ENCODE measurements at places on chromosomes 12 and 14. TPM values are rescaled to one million over a fixed set of nuclear protein-coding genes. Genes with fewer than 3 reads are reported as not detected.

DNA sequence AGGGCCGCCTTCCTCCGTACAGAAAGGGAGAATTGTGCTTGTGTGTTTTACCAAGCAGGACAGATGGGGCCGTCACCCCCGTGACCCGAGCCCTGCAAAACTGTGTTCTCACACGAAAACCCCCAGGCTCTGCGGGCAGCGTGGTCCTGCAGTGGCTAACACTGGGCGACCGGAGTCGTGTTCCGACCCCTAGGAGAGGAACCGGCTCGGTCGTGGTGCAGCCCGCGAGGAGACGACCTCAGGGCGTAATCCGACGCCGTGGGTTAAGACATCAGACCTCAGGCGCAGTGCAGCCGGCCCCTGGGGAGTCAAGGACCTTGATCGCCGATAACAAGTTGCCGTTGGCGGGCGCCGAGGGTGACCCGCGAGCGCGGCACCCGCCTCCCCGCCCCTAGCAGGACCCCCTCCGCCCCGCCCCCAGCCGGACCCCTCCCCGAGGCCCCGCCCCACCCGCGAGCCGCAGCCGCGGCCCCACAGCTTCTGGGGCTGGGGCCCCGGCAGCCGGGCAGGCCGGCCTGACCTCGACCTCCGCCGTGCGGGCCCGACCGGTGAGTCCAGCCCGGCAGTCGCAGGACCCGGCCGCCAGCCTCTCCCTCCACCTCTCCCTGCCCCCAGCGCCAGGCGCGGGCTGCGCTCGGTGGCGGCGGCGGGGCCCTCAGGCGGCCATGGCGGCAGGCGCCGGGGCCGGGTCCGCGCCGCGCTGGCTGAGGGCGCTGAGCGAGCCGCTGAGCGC, at the start of gene CHPT1:
CHPT1 (plus strand) TSS at position 444 of the 733 bp plus-strand sequence; CDS start at position 666, 222 bp downstream.
- peak; percentile 75 for ATAC-seq

GRCh38 chr12:54126696-54127537, 61.9 kb downstream of the SMUG1 start:
- ATAC-seq, result peak; percentile 56

The CISTR gene
- total RNA-seq, result not detected

The FOXN4 gene
- total RNA-seq, result 0.44 TPM

- ATAC-seq, result peak; percentile 21
Measured at GRCh38 chr14:95156161-95157047, 925 bp downstream of the DICER1 start.

DNA sequence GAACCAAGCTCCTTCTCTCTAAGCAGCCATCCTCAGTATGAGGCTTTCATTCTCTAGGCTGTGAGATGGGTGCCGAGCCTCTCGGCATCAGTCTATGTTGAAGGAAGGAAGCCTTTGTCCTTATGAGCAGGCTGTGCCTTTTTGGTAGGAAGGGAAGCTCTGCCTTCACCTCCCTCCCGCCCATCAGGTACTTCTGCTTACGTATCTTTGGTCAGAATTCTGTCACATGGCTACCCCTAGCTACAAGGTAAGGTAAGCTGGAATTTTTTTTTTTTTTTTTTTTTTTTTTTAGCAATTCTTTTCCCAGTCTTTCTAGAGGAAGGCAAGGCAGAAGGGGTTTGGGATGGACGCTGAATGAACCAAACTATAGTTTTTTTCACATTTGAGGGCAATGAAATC, 16.9 kb downstream of the BATF start:
- ATAC-seq, result no peak

- ATAC-seq, result peak; percentile 71
Measured at GRCh38 chr14:73223049-73223448, 14.3 kb upstream of the PAPLN start.

GRCh38 chr14:31660191-31660590, 99.0 kb downstream of the NUBPL start:
- ATAC-seq, result no peak

DNA sequence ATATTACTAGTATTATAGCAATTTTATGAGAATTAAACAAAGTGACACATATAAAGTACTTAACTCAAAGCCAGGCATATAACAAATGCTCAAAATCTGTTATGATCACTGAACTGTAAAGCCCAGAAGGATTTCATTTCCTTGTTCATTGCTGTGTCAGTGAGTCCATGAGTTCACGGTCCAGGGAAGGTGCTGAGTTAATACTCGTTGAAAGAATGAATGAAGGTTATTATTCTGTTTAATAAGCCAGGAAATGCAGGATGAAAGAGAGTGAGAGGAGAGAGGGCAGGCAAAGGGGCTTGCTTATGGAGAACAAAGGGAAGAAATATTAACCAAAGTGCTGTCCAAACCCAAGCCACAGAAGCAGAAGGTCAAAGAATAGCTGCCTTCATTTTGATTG, 40.2 kb upstream of the NT5DC3 start:
- no peak for ATAC-seq

DNA sequence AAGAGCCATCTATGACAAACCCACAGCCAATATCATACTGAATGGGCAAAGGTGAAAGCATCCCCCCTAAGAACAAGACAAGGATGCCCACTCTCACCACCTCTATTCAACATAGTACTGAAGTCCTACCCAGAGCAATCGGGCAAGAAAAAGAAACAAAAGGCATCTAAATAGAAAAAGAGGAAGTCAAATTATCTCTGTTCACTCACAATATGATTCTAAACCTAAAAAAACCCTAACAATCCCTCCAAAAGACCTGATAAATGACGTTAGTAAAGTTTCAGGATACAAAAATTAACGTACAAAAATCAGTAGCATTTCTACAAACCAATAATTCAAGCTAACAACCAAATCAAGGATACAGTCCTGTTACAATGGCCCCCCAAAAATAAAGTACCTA, 26.9 kb downstream of the MDM1 start:
- ATAC-seq, result no peak

The KLRC1 gene
- not detected for total RNA-seq

The CIDEB gene
- not detected for total RNA-seq

- ATAC-seq, result peak; percentile 74
Measured at GRCh38 chr14:25622763-25623162, 572.8 kb upstream of the STXBP6 start.

The ARHGEF25 gene
- 19.3 TPM for total RNA-seq

The GRIP1 gene
- total RNA-seq, result 62.8 TPM

GRCh38 chr14:67068251-67068650, 121.0 kb upstream of the GARIN2 start:
- ATAC-seq, result no peak

DNA sequence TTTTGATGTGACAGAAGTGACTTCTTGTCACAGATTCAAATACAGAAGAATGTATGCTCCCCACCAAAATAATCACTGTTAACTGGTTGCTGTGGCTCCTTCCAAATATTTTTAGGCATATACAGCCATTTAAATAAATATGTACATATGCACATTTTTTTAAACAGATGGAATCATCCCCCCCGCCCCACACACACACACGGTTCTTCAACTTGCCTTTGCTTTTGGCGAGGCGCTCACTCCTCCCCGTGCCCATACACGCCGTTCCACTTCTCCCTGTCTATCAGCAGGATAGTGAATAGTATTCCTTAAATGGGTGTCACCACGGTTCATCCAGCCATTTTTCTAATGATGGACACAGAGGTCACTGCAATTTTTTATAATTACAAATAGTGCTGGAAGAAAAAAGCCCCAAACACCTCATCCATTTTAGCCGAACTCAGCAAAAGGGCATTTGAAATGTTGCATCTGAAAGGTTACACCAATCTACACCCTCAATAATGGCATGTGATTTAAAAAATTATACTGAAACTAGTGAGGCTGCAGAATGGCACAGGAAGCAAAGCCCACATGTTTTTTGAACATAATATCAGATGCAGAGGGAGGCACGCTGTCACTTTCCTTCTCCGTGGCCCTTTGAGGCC, 39.2 kb upstream of the MEG3 start:
- no peak for ATAC-seq

DNA sequence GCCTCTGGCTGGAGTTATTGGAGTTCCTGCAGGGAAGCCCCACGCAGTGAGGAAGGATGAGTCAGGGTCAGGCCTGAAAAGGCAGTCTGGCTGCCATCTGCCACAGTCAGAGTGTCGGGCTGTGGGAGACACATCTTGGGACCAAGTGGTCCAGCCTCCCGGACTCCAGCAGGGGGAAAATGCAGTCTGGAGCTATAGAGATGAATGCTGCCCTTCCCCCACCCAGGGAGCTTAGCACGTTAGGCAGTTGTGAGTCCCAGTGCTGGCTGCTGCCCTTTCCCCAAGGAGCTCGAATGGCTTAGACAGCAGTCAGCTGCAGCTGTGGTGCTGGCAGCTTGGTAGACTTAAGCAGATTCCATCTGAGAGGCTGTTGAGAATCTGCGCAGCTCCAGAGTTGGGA, 8.2 kb upstream of the NTS start:
- ATAC-seq, result no peak

DNA sequence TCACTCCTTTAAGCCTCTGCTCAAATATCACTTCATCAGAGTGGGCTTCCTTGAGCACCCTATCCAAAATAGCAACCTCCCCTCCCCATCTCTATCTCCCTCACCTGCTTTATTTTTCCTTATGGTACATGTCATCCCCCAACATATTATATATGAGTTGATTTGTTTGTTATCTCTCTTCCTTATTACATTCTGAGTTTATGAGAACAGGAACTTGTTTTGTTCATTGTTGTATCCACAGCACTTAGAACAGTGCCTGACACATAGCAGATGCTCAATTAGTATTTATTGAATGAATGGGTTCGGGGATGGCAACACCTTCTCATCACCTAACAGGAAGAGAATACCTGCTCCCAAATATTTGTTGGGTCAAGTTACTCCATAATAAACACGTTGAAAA, 24.6 kb upstream of the SMOC1 start:
- ATAC-seq, result no peak

- no peak for ATAC-seq
Measured at GRCh38 chr14:52154992-52155650, 86.3 kb upstream of the NID2 start.

DNA sequence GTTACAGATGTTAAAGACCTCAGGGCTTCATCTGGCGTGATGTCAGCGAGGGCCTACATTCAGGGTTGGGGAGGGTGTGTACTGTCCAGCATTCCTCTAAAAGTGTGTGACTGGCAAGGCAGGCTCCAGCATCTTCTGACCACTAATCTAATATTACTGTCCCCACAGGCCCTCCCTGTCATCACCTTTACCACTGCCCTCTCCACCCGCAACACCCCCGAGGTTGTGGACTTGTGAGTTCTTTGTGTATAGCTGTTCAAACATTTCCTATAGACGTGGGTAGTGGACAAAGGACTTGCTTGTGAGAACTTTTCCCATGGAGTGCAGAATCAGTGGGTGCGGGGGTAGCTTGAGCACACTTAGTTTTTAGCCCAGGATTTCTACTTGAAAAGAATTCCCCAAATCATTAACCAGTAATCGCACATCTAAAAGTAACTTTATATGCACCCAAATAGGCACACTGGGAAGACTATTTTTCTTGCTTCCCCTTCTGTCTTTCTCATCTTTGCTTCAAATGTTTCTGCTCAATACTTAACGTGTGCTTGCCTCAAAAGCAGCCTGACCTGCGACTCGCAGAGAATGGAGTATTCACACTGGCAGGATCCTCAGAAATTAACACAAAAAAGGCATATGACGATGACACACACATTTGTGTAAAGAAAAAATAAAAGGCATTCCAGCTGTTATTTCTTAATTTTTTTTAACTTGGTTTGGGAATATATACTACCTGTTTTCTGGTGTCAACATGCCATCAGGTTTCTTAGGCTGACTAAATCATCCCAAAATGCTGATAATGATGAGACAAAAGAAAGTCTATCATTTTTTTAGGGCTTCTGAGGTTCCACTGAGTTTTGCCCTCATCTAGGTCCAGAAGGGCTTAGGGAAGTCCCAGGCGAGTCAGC, 158.4 kb upstream of the HIF1A start:
- ATAC-seq, result no peak

The ZNF891 gene
- total RNA-seq, result 2.8 TPM

DNA sequence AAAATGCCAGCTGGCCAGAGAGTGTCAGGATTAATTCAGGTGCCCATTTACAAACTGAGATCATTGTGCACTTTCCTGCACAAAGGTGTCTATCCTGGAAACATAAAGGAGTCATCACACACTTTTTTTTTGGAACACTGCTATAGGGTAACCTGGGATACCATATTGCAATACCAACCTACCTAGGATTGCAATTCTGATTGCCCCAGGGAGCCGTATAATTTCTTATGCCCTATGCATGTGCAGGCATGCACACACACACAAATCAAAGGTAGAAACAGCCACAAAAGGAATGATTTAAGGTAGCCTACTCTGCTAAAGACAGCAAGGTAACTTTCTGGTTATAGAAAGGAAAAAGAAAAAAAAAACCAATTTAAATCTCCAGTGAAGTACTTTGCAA, 285.3 kb upstream of the KITLG start:
- no peak for ATAC-seq

The ADAM21 gene
- 1.1 TPM for total RNA-seq

The BDKRB1 gene
- total RNA-seq, result 4.7 TPM

DNA sequence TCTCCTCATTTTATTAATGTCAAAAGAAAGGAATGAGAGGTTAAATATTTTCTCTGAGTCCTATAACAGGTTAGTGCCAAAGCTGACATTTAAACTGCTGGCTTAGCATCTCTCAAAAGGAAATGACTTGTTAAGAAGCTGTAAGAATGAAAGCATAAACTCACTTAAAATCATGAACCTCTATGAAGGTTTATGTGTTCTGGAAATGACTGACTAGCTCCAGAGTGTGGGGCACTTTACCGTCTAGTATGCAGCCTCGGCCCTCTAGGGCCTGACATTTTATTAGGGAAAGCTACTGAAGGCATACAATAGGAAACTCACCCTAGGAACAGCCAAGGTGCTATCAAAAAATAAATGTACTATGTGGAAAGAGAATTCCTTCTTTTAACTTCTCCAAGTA, 35.1 kb downstream of the SPX start:
- no peak for ATAC-seq

DNA sequence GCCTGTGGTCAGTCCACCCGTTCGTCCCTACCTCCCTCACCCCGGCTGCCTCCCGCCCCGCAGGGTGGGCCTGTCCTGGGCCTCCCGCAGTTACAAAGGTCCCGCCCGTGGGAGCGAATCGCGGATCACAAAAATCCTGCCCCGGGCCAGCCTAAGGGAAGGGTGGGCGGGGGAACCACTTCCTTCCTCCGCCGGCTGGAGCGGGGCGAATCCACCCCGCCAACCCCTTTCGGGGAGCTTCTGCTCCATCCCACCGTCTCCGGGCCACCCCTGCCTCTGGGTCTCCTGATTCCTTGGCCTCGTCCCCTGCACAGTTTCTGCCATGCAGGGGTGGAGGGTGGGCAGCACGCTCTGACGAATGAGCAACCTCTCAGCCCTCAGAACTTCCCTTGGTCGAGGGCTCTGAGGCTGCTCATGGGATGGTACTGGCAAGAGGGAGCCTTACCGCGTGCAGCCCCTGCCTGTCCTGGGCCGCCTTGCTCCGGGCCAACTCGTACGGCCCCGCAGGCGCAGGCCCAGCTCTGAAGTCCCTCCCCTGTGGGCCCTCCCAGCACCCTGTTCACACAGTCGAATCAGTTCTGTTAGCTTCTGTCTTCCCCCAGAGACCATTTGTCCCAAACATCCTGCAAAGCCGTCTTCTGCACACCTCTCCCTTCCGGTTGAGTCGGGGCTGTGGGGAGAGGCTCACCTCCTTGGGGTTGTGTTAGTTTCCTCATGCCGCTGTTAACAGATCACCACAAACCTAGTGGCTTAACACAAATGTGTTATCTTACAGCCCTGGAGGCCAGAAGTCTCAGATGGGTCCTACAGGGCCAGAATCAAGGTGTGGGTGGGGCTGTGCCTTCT, 589 bp upstream of the HVCN1 start:
- peak; percentile 79 for ATAC-seq

GRCh38 chr12:114823724-114824123, 139.7 kb upstream of the TBX3 start:
- ATAC-seq, result no peak

GRCh38 chr14:61322011-61322798, 826 bp downstream of the PRKCH start:
- no peak for ATAC-seq

GRCh38 chr12:99649551-99649950, 2.0 kb downstream of the GARIN6 start:
- no peak for ATAC-seq
